Kidney tubule cell (primary cell): ENCODE measurements at places on chromosomes 12 and 14.

- peak; percentile 40 for DNase-seq
Observed at GRCh38 chr12:6724409-6724797, 557 bp downstream of the COPS7A start.

DNA sequence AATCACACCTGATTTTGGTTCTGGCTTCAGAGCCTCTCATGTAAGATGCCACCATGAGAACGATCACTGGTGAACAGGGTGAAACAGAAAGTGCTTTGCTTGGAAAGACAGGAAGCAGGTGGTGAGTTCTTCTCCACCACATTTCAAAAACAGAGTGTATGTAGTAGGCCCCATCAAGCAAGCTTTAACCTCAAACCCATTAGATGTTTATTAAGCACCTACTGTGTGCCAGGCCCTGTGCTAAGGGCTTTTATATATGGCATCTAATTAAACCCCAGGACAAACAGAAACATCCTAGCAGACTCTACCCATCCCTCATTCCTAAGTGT lies 47.8 kb upstream of the MED13L start:
- no peak for DNase-seq

- no peak for DNase-seq
Observed at GRCh38 chr14:26517771-26518170, 80.1 kb downstream of the NOVA1 start.

DNA sequence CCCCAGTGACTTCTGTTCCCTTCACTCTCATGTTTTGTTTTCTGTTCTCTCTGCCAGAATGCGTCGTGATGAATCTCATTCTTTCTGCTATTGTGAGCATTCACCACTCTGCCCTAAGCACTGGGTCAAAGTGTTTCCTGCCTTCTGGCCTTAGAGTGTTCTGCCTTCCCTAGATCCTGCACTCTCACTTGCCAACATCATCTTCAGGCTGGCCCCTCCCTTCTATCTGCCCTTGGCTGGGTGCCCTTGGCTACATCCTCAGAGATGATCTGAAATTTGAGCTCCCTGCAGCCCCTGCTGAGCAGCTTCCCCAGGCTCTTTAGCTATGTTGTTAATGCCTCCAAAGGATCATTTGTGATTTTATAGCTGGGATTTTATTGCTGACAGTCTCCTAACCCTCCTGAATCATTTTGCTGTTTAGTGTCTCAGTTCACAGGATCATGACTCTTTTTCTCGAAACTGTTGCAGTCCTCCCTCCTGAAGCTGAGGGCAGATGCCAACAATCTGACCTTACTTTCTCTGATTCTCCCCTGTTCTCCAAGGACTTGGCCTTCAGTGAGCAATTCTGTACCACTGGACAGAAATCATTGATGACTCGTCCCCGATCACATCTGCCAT lies 4.5 kb downstream of the DHRS2 start:
- peak; percentile 31 for DNase-seq

DNA sequence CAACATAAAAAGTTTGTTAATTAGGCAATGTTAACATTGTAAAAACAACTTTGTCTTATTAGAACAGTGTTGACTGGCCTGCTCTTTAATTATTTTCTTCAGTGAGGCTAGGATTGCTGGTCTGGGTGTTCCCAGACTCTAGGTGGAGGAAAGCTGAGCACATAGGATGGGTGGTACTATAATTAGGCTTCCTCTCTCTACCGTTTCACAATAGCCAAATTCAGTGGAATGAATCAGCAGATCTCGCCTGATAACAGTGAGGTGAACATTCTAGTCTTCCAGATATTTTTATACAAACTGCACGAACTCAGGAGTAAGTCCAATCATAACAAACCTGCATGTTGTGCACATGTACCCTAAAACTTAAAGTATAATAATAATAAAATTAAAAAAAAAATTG lies 11.9 kb downstream of the PTGDR start:
- no peak for DNase-seq

DNA sequence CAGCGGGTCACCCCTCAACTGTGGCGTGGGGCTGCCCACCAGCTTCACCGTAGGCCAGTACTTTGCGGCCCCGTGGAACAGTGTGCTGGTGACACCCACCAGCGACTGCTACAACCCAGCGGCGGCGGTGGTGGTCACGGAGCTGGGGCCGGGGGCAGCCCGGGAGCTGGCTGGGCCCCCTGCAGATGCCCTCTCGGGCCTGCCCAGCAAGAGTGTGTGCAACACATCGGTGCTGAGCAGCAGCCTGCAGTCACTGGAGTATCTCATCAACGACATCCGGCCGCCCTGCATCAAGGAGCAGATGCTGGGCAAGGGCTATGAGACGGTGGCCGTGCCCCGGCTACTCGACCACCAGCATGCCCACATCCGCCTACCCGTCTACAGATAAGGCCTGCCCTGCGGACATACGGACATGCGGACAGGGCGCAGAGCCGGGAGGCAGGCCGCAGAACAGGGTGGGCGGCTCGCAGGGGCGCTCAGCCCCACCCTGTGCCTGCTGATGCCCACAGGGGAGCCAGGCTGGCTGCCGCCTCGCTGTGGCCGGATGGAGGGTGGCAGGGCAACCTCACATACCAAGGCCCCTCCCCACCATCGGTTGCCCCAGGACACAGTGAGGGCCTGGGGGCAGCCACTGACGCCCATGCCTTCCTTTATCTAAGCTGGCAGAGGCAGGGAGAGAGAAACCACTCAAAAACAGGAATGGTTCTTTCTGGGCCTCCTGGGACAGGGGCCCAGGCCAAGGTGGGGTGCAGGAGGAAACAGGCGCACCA lies 55.5 kb downstream of the FAM222A start:
- DNase-seq, result no peak
